ENCODE measurements at places on chromosomes 6 and 20.

DNA sequence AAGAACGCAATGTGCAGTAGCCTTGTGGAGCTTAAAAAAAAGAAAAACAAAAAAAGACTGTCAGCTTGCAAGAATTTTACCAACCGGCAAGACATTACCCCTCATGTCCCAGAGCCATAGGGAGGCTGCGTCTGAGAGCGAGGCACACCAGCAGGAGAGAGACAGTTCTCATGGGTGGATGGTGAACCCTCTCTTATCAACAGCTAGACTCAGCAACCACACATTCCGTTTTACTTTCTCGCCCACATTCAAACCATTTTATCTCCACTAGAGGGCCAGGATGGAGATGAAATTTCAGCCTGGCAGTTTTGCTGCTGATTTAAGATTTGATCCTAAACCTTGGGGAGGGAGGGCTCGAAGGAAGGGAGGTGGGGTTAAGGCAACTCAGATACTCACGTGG is 247.0 kb downstream of the ATXN1 start:
- no peak for DNase-seq

- no peak for DNase-seq
These were observed 9.1 kb downstream of the HIVEP2 start for GRCh38 chr6:142935553-142936517.

- no peak for DNase-seq
These were observed 187.2 kb downstream of the SMOC2 start for GRCh38 chr6:168628176-168628553.

DNA sequence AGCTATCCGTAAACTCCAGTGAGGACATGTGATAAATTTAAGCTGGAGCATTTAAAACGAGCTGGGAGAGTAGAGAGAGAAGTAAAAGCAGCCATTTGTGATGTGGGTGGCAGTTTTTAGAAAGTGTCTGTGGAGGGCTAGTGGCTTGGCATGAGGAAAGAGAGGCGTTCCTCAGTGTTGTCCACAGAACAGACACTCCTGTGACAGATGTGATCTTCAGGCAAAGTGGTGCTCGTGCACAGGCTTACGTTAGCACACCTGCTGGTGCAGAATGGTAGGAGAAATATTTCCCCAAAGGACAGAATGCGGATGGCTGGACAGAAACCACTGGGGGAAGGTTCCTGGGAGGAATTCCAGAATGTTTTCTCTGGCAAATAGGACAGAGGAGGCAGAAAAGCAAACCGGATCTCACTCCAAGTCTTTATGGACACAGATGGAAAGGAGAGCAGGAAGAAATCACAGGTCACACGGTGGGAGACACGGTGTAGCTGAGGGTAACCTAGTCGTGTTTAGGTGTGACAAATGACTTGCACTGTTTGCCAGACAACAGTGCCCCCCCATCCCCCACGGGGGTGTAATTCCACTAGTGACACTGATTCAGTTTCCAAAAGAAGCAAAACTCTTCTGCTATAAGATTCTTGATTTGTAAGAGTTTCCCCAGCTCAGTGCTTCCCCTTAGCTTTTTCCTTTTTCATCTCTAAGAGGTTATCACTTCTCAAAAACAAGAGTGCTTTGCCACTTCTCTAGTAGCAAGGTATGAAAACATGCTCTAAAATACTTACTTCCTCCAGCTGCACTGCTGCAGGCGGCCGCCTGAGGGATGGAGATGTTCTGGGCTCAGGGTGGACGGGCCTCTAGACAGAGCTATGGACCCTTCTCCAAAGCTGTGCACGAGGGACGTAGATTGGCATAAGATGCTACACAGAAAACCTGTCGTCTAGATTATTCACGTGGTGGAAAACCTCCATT is 293.2 kb downstream of the QKI start:
- no peak for DNase-seq

DNA sequence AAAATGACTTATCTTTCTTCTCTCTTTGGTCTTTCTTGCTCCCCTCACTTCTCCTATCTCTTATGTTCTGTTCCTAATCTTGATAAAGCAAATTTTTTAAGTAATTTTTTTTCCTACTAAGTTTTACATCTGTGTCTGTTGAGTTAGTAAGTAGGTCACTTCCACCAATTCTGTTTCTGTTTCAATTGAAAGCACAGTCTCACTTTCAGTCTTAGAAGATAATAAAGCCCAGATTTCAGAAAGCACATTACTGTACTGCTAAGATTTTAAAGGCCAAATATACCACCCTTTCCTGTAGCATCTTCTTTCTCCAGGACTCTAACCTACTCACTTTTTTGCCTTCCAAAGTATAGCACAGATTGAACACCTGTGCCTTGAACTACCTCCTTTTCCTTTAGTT is 866.1 kb upstream of the ADGRB3 start:
- DNase-seq: no peak

DNA sequence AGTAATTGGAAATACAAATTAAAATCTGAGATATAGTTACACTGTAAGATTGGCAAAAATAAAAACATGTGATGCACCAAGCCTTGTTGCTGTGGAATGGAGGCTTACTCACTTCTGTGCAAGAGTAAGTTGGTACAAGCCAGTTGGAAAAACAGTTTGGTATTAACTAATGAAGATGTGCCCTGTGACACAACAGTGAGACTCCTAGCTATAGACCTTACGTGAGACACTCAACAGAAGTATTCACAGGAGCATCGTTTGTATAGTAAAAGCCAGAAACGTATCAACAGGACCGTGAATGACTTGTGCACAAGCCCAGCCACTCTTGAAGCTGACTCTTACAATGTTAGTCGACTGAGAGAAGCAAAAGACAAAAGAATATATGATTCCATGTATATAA is 14.6 kb downstream of the NAA20 start:
- DNase-seq: no peak
